ENCODE measurements at places on chromosomes 1 and 21.

DNA sequence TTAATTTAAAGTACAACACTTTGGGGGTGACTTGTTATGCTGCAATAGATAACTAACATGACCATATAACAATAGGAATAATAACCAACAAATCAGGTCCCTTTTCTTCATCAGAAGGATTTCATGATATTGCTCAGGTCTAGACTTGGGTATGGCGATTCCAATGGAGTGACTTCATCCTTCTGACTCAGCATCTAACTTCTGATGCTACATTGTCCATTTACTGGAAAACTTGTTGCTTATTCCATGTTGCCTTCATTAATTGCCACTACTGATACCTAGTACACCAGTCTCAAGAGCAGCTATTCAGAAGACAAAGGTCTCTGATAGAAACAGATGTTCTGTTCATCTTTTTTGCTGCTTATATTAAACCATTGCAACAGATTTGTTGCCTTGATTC, 324.3 kb downstream of the TGFB2 start:
- DNase-seq: no peak

DNA sequence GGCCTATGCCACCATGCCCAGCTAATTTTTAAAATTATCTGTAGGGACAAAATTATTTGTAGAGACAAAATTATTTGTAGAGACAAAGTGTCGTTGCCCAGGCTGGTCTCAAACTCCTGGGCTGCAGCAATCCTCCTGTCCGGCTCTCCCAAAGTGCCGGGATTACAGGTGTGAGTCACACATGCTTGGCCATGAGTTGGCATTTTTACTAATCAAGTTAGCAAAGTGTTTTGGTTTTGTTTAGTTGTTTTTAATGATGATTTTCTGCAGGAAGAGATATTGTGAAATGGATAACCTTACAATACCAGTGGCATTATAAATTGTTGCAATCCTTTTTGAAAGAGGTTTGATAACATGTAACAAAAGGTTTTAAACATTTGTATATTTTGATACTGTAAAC, 65.3 kb upstream of the MAGI3 start:
- no peak for DNase-seq

DNA sequence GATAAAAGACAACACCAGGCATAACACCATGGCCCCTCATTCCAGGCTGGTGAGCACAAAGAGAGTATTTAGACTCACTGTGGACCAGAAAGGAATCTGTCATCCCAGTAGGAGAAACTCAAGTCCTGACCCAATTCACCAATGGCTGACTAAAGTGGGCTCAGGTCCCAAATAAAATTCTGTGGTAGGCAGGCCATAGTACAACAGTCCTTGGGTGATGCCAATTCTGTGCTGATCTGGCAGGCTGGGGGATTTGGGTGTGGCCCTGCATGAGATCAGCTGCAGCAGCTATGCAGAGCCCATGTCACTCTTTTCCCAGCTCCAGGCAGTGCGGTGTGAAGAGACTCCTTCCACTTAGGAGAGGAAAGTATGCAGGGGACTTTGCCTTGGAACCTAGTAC, 245.1 kb downstream of the LBR start:
- DNase-seq: no peak

DNA sequence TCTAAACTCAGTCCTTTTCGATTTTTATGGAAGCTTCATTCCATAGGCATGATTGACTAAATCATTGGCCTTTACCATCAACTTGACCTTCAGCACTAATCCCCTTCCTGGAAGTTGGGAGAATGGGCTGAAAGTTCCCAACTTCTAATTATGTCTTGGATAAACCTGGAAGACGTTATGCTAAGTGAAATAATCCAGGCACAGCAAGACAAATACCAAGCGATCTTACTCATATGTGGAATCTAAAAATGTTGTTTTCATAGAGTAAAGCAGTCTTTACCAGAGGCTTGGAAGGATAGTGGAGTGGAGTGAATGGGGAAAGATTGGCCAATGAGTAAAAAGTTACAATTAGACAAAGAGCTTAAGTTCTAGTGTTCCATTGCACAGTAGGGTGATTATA, 1453.2 kb downstream of the PLA2G4A start:
- DNase-seq: no peak

- no peak for DNase-seq
These were observed 511.2 kb downstream of the USP25 start for GRCh38 chr21:16241016-16241415.

- DNase-seq: no peak
These were observed 14.4 kb upstream of the FNBP1L start for GRCh38 chr1:93433407-93433961.

- peak; percentile 79 for DNase-seq
These were observed 97.4 kb upstream of the GFI1 start for GRCh38 chr1:92583821-92584760.

DNA sequence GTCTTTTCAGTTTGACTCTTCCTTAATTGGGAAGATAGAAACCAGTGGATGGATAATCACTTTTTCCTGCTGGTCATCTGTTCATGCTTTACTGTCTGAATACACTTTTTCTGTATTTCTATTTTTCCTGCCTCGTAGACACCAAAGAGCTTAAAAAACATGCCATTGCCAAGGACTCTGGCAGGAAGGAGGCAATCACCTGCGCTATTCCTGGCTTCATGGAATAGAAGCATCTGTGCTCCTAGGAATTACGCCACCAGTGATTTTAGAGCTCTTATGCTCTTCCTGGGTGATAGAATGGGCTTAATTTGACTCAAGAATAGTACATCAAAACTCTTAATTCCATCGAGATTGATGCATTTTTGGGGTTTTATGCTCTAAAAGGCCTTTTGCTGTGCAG, 15.7 kb downstream of the OR2B11 start:
- no peak for DNase-seq

- no peak for DNase-seq
These were observed 1.1 kb upstream of the PRRX1 start for GRCh38 chr1:170662561-170663403.

DNA sequence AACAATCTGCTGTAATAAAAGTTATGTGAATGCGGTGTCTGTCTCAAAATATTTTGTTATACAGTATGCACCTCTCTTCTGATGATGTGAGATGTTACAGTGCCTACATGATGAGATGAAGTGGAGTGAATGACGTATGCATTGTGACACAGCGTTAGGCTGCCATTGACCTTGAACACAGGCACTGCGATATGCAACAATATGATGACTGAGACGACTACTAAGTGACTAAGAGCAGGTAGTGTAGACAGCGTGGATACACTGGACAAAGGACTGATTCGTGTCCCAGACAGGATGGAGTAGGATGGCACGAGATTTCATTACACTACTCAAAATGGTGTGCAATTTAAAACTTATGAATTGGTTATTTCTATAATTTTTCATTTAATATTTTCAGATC, 8.4 kb downstream of the SGIP1 start:
- no peak for DNase-seq

- DNase-seq: no peak
These were observed 65.2 kb downstream of the GBP6 start for GRCh38 chr1:89429062-89429461.

- DNase-seq: no peak
These were observed 127.7 kb downstream of the S1PR1 start for GRCh38 chr1:101364370-101365120.

- DNase-seq: peak; percentile 76
These were observed 42.1 kb upstream of the ZNF496 start for GRCh38 chr1:247373721-247374141.

- no peak for DNase-seq
These were observed 17.9 kb downstream of the LHX8 start for GRCh38 chr1:75152092-75152491.

DNA sequence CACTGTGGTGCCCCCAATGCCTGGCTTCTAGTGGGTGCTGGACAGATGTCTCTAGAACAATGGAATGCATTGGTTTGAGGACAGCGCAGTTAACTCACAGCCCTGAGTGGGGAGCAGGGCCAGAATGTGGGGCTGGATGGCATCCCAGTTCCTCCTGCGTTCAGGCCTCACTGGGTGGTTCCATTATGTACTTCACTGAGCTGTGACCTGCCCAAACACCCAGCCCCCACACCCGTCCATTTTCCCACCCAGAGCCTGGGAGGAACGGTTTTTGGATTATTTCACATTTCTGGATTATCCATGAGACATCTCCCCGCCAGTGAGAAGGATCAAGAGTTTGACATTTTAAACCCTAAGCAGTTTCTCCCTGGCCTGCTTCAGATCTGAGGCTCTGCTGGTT, 55.3 kb upstream of the WASF2 start:
- no peak for DNase-seq

GRCh38 chr1:84303314-84303830, 1.9 kb downstream of the SAMD13 start:
- peak; percentile 62 for DNase-seq

DNA sequence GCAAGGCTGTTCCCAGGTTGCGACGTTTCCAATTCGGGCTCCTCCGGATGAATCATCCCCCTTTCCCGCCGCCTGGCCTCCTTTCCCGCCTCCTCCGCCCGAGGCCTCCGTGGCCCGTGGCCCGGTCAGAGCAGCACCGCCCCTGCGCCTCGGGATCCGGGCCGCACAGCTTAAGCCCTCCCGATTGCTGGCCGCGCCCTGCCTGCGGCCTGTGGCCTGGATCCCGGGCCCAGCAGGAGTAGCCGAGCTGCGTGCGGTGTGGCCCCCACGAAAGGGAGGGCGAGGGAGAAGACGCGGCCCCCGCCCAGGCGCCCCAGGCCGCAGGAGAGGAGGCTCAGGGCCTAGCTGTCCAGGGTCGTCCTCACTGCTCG, 1.0 kb downstream of the TMEM200B start:
- no peak for DNase-seq

- DNase-seq: peak; percentile 90
These were observed 76.3 kb downstream of the ITPKB start for GRCh38 chr1:226662642-226663326.

- no peak for DNase-seq
These were observed 76.4 kb downstream of the TTC3 start for GRCh38 chr21:37149411-37149810.

- peak; percentile 23 for DNase-seq
These were observed 17.1 kb upstream of the DUSP23 start for GRCh38 chr1:159763686-159764085.

DNA sequence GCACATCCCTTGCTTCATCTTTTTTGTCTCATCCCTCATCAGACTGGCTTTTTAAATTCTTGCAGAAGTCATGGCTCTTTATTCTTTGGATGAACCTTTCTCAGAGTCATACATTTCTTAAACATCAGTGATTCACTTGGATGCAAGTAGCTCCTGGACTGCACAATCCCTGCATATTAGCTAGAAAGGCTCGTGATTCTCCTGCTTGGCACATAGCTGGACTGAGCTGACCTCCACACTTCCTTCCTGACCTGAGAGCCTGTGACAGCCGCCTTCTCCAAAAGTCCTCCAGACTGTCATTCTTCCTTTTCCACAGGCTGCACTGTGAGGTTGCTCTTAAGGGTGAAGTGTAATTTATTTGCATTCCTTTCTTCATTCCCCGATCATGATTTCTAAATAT, 109.4 kb downstream of the RGL1 start:
- no peak for DNase-seq

GRCh38 chr1:17635811-17636210, 96.3 kb downstream of the ARHGEF10L start:
- DNase-seq: no peak

GRCh38 chr1:148318123-148318903, 164.8 kb downstream of the PPIAL4G start:
- DNase-seq: peak; percentile 60

DNA sequence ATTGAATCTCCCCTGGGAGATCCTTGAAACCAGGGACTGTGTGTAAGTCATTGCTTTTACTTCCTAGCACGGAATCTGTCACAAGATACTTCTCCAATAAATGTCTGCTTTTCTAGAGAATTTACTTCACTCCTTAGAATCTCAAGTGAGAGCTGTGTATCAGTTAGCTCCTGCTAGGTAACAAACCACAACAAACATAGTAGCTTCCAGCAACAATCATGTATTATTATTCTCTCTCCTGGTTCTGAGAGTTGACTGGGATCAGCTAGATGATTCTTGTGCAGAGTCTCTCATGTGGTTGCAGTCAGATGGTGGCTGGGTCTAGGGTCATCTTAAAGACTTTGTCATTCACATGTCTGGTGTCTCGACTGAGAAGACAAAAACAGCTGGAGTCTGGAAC, 166.9 kb upstream of the UBE2U start:
- no peak for DNase-seq

DNA sequence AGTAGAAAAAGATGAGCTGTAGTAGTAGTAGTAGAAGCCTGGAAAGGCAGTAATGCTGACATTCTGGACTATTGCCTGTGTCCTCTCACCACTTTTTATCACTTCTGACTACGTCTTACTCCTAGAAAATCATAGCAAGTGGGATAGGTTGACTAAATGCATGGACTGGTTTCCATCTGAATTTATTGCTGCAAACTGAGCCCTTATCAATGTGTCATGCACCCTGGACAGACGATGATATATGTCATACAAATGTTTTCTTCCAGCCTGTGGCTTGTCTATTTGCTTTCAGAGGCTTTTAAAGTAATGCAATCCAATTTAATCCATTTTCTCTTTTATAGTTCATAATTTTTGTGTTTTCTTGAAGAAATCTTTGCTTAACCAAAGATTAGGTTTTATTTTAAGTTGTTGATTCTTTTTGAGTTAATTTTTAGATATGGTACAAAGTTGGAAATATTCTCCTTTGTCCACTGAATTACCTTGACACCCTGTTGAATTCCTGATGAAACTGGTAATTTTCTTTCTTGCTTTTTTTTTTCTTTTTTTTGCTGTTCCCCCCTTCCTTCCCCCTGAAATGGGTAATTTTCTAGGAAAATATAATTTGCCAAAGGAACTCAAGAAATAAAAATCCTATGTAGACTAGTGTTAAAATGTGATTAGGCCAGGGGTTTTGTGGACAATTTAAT, 47.1 kb downstream of the PHACTR4 start:
- DNase-seq: no peak

GRCh38 chr1:110515891-110516290, 3.1 kb downstream of the KCNA10 start:
- DNase-seq: no peak

GRCh38 chr1:19405761-19406487, 79.4 kb downstream of the CAPZB start:
- DNase-seq: no peak

- DNase-seq: peak; percentile 88
These were observed at the start of gene HIPK1 for GRCh38 chr1:113928941-113929749. Gene HIPK1 (plus strand): TSS chr1:113929324.

DNA sequence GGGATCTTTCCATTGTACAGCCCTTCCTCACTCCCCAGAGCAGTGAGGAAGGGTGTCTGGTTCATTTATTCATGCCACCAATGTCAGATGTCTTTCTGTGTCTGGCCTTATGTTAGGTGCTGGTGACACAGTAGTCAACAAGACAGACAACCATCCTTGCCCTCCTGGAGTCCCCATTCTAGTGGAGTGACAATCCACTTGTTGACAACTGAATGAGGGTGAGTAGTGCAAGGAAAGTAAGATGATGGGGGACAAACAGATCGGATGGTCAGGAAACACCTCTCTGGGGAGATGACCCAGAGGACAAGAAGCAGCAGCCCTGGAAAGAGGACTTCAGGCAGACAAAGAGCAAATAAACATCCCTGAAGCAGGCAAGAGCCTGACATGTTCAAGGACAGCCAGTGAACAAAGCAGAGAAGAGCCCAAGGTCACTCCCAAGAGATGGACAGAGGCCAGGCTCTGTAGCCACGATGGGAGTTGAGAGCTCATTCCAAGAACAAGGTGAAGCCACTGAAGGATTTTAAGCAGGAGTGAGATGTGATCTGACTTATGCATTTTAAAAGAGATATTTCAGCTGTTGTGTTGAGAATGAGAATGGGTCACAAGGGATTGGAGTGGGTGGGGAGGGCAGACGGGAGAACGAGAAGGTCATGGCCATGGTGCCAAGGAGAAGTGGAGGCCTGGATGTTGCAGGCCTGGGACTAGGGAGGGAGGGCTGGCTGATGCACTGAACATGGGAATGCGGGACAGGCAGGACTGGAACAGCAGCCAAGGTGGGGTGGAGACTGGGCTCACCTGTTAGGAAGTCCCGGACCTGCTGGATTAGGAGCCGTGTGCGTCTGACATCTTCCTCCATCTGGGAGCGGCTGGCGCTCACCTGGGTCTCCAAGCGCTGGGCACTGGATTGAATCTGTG, 30.2 kb downstream of the LAMB3 start:
- DNase-seq: no peak
